ENCODE measurements at places on chromosomes 1 and 21.

- no peak for DNase-seq
These were observed 58.9 kb downstream of the WLS start for GRCh38 chr1:68173283-68173935.

GRCh38 chr1:117671781-117672501 is 66.1 kb downstream of the TENT5C start:
- peak; percentile 70 for DNase-seq

DNA sequence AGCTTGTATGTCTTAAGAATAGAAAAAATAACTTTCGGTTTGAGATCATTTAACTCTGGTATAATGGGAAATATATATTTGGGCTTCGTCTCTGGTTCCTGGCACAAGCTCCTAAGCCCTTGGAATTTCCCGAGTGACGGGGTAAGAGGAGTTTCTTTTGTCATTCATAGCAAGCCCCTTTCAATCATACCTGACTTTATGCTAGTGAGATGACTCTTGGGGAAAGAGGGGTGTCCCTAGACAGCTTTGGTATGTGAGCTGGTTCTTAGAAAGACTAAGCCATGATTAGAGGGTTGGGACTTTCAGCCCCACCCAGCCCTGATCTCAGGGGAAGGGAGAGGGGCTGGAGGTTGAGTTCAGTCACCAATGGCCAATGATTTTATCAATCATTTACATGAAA is 13.9 kb upstream of the MTARC1 start:
- no peak for DNase-seq

DNA sequence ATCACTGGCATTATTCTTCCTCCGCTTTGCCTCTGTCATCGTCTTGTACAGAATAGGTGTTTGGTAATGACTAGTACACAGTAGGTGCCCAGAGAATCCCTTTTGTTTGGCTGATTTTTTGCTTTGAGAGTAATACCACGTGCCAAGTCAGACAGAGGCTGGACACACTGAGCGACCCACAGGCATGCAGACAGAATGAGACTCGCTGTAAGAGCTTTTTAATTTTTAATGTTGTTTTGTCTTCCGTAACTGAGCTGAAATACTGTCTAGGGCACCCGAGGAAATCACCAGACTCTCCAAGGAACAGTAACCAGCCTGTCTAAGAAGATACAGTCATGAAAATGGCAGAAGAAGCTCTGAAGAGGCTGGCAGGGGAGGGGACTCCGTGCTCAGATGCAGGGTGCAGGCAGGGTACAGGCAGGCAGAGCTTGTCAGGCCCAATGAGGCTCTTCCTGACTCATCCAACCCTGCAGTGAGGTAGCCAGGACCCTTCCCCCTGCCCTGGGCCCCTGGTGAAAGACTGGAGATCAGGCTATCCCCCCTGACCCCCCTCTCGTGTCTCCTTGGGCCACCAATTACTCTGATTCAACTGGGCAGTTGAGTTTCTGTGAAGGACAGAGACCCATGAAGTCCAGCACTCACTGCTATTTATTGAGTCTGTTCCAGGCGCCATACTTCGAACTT is 60.1 kb upstream of the ECE1 start:
- DNase-seq: no peak

- peak; percentile 43 for DNase-seq
These were observed 71.6 kb downstream of the XCL2 start for GRCh38 chr1:168472223-168472622.

GRCh38 chr1:58968360-58968952 is 184.6 kb upstream of the JUN start:
- peak; percentile 96 for DNase-seq

- DNase-seq: no peak
These were observed 5.3 kb downstream of the PADI2 start for GRCh38 chr1:17113963-17114362.

- no peak for DNase-seq
These were observed 34.9 kb downstream of the WNT9A start for GRCh38 chr1:227912866-227913265.

DNA sequence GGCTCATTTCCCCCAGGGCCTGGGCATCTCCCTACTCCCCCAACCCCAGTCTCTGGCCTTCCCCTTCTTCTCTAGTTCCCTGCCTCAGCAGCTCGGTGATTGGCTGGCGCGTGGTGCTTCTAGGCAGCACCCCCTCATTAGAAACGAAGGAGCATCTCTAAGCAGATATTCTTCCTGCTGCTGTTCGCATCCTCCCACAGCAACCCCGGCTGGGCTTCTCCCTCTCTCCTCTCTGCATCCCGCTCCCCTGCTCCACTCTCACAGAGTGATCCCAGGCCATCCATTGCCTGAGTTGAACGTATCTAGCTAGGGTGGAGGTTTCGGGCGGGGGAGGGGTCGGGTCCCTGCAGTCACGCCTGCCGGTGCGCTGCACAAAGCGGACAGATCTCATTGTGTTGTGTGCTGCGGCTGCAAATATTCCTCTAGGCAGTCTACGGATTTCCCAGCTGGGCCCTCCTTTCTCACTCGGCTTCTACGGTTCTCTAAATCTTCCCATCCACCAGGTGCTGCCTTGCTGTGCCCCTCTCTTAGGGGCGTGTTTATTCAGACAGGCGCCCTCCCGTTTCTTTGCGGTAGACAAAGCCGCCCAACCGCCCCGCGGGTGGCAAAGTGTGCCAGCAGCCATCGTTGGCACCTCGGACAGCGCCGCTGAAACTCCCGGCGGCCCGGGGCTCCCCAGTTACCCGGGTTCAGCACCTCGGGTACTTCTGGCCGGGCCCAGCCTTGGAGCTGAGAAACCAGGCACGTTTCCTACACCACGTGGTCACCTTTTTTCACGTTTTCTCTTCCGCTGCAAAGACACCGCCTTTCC is 2.2 kb downstream of the CACNA1E start:
- no peak for DNase-seq

- peak; percentile 57 for DNase-seq
These were observed 505.8 kb downstream of the SMYD3 start for GRCh38 chr1:246001142-246001836.

DNA sequence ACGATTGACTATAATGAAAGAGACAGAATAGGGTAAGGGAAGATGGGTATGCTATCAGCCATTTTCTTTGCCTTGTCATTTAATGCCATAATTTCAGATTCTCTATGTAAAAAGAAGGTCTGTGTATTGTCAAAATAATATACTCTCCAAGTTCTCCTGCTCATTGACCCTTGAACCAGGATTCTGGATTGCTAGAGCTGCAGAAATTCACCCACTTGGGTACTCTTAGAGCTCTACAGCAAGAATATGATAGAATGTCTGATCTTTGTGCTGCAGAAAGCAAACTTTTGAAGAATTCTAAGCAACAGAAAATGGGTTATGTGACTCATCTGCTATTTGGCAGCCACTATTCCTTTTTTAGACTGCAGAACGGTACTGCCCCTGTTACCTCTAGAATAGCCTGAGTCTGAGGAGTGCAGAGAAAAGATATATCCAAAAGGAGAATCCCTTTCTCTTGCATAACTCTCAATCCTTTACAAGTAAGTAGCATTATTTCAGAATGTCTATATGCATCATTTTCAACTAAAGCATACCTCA is 78.2 kb upstream of the TENT5C start:
- DNase-seq: no peak

- no peak for DNase-seq
These were observed 126.1 kb downstream of the NAV1 start for GRCh38 chr1:201665036-201665435.

GRCh38 chr1:42152907-42153600 is at the start of gene GUCA2B:
TSS of gene GUCA2B (plus strand) at chr1:42153410. CDS start at chr1:42153451, 41 bp downstream.
- DNase-seq: no peak

DNA sequence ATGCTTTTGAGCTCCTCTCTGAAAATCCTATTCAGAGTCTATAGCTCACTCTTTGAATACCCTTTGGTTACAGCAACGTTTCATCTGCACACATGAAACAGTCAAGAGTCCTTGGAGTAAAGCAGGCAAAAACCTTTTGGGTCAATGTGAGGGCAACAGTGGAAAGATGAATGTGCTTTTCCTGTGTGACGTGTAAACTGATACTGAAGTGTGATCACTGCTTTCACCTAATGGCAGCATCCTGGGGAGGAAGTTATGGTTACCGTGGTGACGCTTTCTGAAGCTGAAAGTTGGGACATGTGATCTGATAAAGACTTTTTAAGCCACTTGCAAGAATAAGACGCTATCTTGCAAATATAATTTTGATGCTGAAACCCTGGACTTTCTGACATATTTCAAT is 160.0 kb downstream of the SEC16B start:
- no peak for DNase-seq

- no peak for DNase-seq
These were observed 203.2 kb downstream of the C1orf94 start for GRCh38 chr1:34379911-34380310.

DNA sequence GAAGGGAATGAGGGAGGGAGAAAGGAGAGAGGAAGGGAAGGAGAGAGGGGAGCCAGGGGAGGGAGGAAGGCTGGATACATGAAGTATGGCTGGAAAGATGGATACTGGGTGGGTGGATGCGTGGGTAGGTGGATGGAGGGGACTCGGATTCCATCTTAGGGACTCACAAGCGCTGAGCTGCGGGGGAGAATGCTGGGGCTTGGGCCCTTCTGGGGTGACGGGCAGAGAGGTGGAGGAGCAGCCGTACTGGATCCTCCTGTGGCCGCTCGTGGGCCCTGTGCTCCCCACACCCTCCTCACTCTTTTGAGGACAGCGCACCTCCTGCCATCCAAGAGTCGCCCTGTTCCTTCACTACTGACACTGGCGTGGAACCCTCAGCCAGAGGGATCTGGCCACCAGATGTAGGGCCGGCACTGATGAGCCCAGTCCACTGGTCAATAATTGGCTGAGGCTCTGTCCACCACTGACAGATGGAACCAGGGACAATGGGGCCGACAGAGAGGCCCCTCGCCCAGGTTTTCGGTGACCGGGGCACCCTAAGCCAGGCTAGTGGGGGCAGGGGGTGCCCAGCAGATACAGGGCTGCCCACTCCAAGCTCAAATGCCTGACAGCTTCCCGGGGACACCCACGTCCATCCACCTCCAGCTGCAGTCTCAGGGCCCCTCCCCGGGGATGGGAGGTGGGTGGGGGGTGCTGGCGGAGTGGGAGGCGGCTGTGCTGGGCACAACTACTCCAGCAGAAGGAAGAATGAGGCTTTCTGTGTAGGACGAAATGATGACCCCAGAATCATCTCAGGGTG is 4.4 kb upstream of the ACTRT2 start:
- DNase-seq: no peak

- DNase-seq: no peak
These were observed 68.4 kb upstream of the IPO9 start for GRCh38 chr1:201760516-201760915.

GRCh38 chr1:43137445-43138052 is 34.5 kb downstream of the EBNA1BP2 start:
- DNase-seq: no peak

DNA sequence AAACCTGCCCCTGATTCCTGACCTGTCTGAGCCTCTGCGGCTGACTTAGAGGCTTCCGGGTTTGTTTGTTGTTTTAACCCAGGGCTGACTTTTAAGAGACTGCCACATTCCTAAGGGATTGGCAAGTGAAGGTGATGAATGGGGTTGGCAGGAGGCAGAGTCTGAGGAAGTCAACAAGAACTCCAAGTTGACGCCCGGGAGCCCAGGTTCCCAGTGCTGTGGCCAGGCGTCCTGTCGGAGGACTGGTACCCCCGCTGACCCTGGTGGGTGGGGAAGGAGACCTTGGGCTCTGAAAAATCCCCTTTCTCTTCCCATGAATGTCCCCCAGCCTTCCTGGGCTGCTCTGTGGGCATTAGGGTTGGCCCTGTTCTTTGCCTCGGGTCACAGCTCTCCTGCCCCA is 19.7 kb upstream of the EPS8L3 start:
- DNase-seq: no peak

DNA sequence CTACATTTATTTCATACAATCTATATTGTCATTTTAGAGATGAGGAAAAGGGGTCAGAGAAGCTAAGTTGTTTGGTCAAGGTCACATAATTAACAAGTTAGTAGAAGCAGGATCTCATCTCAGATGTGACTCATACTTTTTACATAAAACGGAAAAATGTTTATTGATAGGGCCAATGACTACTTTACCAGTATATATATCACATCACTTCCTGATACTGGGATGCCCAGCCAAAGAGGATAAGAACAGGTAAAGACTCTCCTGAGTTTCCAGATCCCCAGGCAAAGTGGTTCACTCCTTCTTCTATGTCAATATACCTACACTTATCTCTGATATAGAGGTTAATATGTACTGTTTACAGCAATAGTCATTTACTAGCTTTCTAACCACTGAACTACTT is 21.0 kb downstream of the YIPF1 start:
- DNase-seq: no peak

DNA sequence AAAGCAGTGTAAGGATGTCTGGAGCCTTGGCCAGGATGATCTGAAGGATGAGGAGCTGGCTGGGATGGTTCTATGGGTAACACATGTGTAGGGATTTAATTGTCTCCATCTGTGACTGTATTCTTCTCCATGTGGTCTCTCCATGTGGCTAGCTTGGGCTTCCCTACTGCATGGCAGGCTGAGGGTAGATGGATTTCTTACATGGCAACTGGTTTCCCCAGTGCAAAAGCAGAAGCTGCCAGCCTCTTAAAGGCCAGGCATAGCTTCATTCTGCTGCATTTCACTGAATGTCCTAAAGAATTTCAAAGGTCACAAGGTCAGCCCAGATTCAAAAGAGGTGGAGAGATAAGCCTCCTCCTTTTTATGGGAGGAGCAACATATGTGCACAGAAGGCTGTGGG is 61.7 kb downstream of the XCL2 start:
- peak; percentile 28 for DNase-seq

- DNase-seq: no peak
These were observed 30.7 kb downstream of the LRP8 start for GRCh38 chr1:53297195-53297594.

DNA sequence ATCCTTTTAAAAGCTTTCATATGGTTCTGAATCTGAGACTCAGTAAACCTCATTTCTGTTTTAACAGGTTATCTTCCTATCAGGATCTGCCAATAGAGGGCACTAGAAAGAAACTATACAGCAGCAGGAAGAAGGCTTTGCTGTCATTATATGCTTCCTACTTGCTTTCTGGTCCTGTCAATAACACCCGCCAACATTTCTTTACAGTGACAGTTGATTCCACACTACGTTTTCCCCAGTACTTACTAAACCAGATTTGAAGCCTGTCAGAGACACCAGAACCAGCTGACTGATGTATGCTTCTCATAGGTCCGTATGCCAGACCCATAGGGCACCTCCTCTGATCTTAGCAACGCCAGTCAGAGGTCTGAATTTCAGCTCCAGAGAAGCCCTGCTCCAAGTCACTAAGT is 341.0 kb upstream of the NEGR1 start:
- peak; percentile 78 for DNase-seq

- peak; percentile 39 for DNase-seq
These were observed 499.2 kb downstream of the OMA1 start for GRCh38 chr1:58047265-58047858.

- no peak for DNase-seq
These were observed 2.4 kb upstream of the THEM5 start for GRCh38 chr1:151855933-151856332.

- DNase-seq: no peak
These were observed 160.2 kb downstream of the DHRS3 start for GRCh38 chr1:12457771-12458170.
